Stimulated activated CD8-positive, alpha-beta memory T cell treated with anti-CD3 and anti-CD28 coated beads, Interleukin-12 subunit alpha, Interleukin-12 subunit beta, amount 100 ng/mL, for 1 hour (primary cell): ENCODE measurements at places on chromosomes 16 and 17.

DNA sequence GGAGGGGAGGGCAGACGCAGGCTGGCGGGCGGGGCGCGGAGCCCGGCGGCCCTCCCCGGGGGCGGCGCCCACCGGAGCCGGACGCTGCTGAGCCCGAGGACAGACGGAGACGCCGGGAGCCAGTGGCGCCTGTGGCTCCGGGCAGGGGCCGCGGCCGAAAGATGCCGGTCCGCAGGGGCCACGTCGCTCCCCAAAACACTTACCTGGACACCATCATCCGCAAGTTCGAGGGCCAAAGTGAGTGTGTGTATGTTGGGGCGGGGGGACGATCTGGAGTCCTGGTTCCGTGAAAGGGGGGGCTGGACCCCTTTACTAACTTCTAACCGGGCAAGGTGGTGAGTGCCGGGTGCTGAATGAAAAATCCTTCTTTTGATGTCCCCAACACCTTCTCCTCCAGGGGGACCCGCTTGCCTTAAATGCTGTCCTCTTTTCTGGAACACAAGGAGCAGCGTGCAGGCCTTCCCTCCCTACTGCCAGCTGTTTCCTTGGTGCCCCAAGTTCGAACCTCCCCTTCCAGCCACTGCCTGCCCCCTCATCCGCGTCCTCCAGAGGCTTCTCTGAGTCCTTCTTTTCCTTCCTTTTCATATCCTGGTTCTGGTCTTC lies at the start of gene KCNH6:
Gene KCNH6 (plus strand): TSS at position 106 of the 603 bp plus-strand sequence. CDS start 56 bp downstream, at position 162.
- DNase-seq, result no peak

DNA sequence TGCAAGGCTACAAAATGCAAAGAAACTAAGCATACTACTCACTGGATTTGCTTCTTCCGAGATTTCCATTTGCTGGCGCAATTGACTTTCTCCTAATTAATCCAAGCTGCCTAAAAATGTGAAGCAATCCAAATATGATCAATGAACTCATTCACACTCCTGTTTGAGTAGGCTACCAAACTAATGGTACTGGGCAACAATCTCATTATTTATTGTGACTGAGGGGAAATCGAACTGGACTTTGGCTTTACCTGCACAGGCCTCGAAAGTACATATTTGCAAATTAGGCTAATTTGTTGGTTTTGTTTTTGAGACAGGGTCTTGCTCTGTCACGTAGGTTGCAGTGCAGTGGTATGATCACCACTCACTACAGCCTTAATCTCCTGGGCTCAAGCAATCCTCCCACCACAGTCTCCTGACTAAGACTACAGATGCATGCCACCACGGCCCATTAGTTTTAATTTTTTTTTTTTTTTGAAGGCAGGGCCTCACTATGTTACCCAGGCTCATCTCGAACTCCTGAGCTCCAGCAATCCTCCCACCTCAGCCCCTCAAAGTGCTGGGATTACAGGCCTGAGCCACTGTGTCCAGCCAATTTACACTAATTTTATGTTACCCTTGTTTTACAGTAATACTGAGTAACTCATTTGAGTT lies 2.6 kb downstream of the ERI2 start:
- no peak for DNase-seq

GRCh38 chr17:74832421-74832820 lies 27.3 kb downstream of the GRIN2C start:
- no peak for DNase-seq

DNA sequence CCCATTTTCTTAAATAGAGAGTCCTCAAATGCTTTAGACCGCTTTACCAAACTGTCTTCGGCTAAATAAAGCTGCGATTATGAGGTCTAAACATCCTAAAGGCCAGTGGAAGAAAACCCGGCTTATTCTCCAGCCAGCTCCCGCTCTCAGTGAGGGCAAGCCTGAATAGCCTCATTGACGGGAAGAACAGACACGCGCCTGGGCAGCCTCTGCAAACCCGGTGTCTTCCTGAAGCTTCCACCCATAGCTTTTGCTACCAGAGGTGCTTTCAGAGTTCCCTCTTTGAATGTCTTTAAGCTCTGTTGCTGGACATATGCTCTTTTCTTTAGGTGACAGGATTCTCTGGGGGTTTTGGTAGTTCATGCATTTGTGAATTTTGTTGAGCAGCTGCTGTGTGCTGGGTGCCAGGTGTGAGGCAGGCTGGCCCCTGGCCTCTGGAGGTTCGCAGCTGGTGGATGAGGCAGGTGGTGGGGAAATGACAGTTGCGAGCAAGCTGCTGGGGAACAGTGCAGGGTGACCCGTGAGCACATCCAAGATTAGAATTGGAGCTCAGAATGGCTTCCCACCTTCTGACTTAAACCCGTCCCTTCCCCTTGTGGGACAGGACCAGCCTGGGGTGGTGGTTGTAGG lies 44.7 kb downstream of the CRISPLD2 start:
- DNase-seq, result no peak

DNA sequence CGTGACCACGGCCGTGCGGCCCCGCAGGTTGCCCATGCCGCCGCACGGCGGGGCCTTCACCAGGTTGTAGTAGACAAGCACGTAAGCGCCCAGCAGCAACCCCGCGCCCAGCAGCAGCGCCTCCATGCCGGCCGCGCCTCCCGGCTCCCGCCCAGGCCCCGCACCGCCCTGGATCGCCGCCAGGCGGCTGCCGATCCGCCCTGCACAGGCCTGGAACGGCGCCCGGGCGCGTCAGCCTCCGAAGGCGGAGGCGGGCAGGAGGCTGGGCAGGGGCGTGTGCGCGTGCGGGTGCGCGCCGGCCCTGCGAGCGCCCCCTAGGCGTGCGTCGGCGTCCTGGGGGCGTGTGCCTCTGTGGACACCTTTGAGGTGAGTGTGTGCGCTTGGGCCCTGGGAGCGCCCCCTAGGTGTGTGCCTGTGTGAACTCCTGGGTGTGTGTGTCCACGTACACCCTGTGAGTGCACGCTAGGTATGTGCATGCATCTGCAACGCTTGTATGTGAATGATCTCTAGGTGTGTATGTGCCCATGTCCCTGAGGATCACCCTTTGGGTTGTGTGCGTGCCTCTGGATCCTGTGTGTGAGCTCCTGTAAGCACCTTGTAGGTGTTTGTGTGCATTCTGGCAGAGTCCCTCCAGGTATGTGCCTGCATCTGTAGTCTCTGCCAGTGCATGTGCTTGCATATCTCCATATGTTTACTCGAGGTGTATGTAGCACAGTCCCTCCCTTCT lies at the start of gene DHRS13:
Gene DHRS13 (minus strand): TSS at position 261 of the 727 bp plus-strand sequence. CDS start 135 bp downstream, at position 126.
- peak; percentile 89 for DNase-seq

DNA sequence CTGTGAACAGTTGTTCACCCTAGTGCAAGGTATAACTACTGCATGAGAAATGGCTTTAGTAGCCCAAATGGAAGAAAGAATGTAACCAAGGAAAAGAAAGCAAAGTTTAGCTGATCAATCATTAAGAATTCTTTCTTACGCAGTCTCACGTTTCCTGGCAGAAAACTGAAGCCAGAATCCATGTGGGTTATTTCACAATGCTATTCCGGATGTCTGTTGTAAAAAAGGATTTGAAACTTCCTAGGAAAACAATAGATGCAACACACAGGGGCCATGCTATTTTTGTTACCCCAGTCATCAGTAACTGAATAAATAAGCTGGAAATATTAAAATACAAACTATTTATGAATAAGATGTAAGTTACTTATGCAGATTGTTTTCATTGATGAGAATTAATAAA lies 802.5 kb downstream of the CDH8 start:
- no peak for DNase-seq
